ENCODE measurements at places on chromosomes 2 and 18.
A peak's percentile ranks its signal among the peaks of the same experiment; 100 is the strongest.

GRCh38 chr2:217954469-217954868 lies 48.3 kb downstream of the TNS1 start:
- no peak overlapping the region for H3K27ac ChIP-seq
- no peaks in the 10 kb centered on the region for H3K27me3 ChIP-seq
- DNase-seq = peak; percentile 73
- no peaks in the 10 kb centered on the region for H3K36me3 ChIP-seq
- H3K4me3 ChIP-seq = no peak overlapping the region

DNA sequence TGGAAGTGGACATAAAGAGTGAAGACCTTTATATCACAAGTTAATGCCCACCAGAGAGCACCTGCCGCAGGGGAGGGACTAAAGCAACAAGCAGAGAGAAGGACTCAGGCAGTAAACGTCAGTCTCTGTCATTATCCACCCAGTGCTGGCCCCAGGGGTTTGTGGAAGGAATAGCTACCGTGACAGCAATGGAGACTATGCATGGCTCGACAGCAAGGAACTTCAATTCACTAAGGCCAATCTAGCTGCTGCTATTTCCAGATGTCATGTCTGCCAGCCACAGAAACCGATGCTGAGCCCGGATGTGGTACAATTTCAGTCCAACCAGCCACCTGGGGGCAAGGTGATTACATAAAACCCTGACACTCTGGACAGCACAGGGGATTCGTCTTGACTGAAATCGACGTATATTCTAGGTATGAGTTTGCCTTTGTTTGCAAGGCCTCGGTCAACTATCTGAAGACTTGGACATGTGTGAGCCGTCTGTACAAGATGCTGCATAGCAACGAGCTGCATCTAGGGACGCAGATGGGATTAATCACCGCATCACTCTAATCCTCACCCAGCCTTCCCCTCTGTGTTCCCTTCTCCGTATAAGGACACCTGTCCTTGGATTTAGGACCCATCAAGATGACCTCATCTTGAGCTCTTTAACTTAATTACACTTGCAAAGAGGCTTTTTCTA lies 154.1 kb upstream of the SH3BP4 start:
- peaks cover 2% of the 10 kb centered on the region for H3K4me1 ChIP-seq
- no peaks in the 10 kb centered on the region for H3K27me3 ChIP-seq
- no peaks in the 10 kb centered on the region for H3K36me3 ChIP-seq
- H3K4me3 ChIP-seq = no peak overlapping the region
- DNase-seq = peak; percentile 46
- H3K27ac ChIP-seq = no peak overlapping the region

DNA sequence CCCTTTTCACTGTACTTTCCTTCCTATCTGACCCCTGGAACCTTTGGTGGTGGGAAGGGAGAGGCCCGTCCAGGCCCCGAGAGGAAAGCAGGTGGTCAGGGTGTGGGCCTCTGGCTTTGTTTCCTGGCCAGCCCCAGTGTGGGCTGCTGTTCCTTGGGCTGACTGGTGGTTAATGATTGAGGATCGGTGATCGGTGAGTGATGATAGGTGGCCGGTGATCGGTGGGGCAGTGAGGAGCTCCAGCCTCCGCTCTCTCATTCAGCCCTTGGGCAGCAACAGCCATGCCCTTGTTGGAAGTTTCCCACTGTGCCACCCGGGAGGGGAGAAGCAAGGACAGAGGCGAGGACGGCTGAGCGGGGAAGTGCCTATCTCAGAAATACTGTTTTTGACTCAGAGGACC lies 7.3 kb downstream of the ACKR3 start:
- peaks cover 61% of the 10 kb centered on the region for H3K4me1 ChIP-seq
- no peak overlapping the region for H3K4me3 ChIP-seq
- peak overlapping the region; percentile 87 for H3K27ac ChIP-seq

DNA sequence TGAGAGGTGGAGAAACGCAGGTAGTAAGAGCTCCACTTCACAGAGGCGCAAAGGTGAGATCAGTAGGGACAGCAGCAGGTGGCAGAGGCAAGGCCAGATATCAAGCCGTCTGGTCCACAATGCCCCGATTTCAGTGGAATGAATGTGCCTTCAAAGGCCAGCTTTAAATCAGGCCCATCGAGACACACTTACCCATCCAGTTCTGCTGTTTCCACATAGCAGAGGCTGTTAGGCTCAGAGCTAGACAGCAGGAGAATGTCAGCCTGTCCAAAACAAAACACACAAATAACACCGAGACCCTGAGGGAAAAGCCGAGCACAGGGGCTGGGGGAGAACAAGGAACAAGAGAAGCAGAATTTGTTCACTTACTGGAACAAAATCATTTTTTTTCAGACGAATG lies 75.8 kb upstream of the NARS1 start:
- peaks cover 14% of the 10 kb centered on the region for H3K4me1 ChIP-seq
- no peaks in the 10 kb centered on the region for H3K36me3 ChIP-seq

GRCh38 chr2:237980087-237980486 lies 13.3 kb downstream of the UBE2F start:
- H3K4me3 ChIP-seq = no peak overlapping the region
- H3K36me3 ChIP-seq = peaks cover 25% of the 10 kb centered on the region
- H3K4me1 ChIP-seq = no peaks in the 10 kb centered on the region
- no peaks in the 10 kb centered on the region for H3K27me3 ChIP-seq
- DNase-seq = no peak
- H3K27ac ChIP-seq = no peak overlapping the region

DNA sequence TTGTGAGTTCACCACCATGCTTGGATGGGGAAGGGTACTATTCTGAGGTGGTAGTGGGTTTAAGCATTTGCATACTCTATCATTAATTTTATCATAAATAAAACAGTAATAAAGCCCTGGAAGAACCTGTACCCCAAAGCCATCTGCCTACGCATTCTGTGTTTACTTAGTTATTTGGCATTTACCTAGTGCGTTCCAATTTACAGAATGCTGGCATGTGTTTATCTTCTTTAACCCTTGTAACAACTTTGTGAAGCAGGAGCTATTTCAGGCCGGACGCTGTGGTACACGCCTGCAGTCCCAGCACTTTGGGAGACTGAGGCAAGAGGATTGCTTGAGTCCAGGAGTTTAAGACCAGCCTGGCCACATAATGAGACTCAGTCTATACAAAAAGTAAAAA lies 17.8 kb upstream of the ODC1 start:
- no peaks in the 10 kb centered on the region for H3K36me3 ChIP-seq
- H3K27me3 ChIP-seq = no peaks in the 10 kb centered on the region
- peaks cover 3% of the 10 kb centered on the region for H3K4me1 ChIP-seq
- DNase-seq = no peak

DNA sequence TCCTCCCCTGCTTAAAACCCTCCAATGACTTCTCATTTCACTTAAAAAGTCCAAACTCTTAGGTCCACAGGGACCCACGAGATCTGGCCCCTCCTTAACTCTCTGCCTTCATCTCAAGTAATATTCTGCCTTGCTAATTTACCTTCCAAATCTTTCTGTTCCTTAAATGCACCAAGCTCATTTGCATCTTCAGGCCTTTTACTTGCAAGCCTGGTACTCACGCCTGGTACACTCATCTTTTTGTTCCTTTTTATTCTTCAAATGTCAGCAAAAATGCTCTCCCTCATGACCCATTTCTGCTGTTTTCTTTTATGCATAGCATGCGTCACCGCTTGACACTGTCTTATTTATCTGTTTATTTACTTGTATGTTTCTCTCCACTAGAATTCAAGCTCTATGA lies 2.7 kb upstream of the WIPF1 start:
- peaks cover 6% of the 10 kb centered on the region for H3K36me3 ChIP-seq
- no peak for DNase-seq
- H3K4me1 ChIP-seq = peaks cover 11% of the 10 kb centered on the region

- H3K27ac ChIP-seq = no peak overlapping the region
- no peaks in the 10 kb centered on the region for H3K36me3 ChIP-seq
These were observed 77.4 kb downstream of the INHBB start for GRCh38 chr2:120423167-120423943.

DNA sequence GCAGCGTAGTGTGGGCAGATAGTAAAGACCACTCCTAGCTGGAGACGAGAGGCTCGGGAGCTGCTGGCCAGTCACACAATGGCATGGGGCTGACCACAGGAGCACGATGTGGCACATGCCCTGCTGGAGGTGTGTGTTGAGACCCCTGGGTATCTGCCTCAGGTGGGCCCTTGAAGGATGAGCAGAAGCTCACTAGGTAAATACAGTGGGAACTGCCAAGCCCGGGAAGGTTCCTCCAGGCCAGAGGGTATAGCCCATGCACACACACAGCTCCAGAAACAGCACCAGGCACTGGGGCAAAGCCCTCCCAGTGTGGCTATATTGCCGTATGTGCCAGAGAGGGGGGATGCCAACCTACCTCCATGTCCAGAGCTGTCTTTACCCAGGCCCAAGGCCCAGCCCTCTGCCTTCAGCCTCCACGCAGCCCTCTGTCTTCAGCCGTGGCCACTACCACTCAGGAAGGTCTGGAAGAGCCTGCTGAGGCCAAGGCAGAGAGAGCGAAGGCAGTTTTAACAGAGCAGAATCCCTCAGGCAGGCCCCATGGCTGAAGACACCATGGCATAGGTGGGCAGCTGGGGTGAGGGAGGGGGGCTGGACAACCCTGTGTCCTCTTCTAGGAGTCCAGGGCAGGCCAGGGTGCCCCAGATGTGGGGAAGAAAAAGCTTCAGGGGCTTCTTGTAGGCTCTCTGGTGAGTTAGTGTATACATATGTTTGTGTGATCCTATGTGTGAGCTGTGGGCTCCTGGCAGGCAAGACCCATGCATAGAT lies 7.0 kb upstream of the ARID5A start:
- no peak for DNase-seq
- no peaks in the 10 kb centered on the region for H3K36me3 ChIP-seq
- H3K27ac ChIP-seq = no peak overlapping the region
- no peak overlapping the region for H3K4me3 ChIP-seq

GRCh38 chr2:176494949-176495353 lies 225.7 kb downstream of the MTX2 start:
- no peak overlapping the region for H3K27ac ChIP-seq
- no peak for DNase-seq
- no peaks in the 10 kb centered on the region for H3K36me3 ChIP-seq

DNA sequence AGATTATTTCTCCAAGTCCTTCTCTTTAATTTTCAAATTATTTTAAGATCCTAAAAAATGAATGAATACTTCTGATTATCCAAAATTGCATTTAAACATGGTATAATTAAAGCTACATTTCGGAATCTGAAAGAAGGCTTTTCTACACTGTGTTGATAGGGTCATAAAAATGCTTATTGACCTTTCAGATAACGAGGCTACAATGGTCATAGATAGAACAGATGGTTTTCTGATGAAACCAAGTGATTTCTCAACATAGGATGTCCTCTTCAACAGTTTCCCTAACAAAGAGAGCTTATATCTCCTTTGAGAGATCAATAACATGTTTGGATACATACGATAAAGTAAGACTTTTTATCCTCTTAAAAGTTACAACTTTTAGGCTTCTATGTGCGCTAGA lies 201.1 kb downstream of the PTH2R start:
- no peak overlapping the region for H3K27ac ChIP-seq
- H3K27me3 ChIP-seq = no peaks in the 10 kb centered on the region
- H3K36me3 ChIP-seq = no peaks in the 10 kb centered on the region
- no peaks in the 10 kb centered on the region for H3K4me1 ChIP-seq

- H3K27ac ChIP-seq = no peak overlapping the region
- H3K27me3 ChIP-seq = no peaks in the 10 kb centered on the region
- no peak for DNase-seq
- H3K36me3 ChIP-seq = no peaks in the 10 kb centered on the region
- no peak overlapping the region for H3K4me3 ChIP-seq
These were observed 237.4 kb upstream of the ACVR2A start for GRCh38 chr2:147607379-147607778.

GRCh38 chr18:3450012-3450798 lies at the start of gene TGIF1:
Gene TGIF1, plus strand, starts transcription at chr18:3450172. Its CDS starts 318 bp downstream, at chr18:3450490.
- peaks cover 6% of the 10 kb centered on the region for H3K36me3 ChIP-seq
- H3K4me3 ChIP-seq = peak within 1 kb of the TSS; percentile 93
- H3K27me3 ChIP-seq = no peaks in the 10 kb centered on the region
- peak within 1 kb of the TSS; percentile 99 for H3K27ac ChIP-seq
- peak; percentile 83 for DNase-seq

DNA sequence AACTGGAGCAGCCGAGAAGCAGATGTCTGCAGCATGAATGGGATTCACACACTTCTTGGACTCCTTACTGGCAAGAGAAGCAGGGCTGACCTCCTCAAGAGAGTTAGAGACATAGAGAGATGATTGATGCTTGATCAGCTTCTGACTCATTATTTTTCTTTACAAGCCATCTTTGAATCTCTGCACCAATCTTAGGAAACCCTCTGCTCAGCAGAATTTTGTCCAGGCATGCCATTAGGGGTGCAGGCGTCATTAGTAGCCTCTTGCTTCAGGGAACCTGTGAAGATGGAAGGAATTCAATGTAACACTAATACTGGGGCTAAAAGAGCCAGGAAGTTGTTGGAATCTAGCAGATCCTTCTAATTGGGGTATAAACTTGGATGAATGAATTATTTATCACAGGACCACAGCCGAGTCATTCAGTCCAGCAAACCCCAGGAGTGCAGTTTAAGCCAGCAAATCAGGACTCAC lies 151.8 kb downstream of the MGAT5 start:
- no peaks in the 10 kb centered on the region for H3K36me3 ChIP-seq
- no peak for DNase-seq
- H3K27me3 ChIP-seq = no peaks in the 10 kb centered on the region
- H3K27ac ChIP-seq = no peak overlapping the region
- no peaks in the 10 kb centered on the region for H3K4me1 ChIP-seq

DNA sequence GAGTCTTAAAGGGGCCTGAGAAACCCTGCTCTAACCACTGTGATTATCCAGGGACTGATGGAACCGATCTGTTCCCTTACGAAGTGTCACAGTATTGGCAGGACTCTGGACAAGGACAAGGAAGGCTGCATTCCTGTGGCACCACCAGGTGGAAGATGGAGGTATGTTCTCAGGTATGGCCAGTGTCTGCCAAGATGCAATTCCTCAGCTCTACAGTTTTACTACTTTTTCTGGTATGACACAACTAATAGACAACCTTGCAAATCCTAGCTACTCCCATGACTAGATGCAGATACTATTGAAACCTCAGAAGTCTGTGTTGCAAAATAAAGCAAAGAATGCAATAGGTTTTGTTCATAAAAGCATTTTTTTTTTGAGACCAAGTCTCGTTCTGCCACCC lies 14.6 kb downstream of the RAB31 start:
- no peak overlapping the region for H3K27ac ChIP-seq
- H3K27me3 ChIP-seq = no peaks in the 10 kb centered on the region
- H3K4me1 ChIP-seq = peaks cover 10% of the 10 kb centered on the region
- peak; percentile 75 for DNase-seq

- no peaks in the 10 kb centered on the region for H3K27me3 ChIP-seq
- H3K4me3 ChIP-seq = no peak overlapping the region
- DNase-seq = no peak
- no peak overlapping the region for H3K27ac ChIP-seq
These were observed 124.2 kb downstream of the NEDD4L start for GRCh38 chr18:58168221-58168620.

DNA sequence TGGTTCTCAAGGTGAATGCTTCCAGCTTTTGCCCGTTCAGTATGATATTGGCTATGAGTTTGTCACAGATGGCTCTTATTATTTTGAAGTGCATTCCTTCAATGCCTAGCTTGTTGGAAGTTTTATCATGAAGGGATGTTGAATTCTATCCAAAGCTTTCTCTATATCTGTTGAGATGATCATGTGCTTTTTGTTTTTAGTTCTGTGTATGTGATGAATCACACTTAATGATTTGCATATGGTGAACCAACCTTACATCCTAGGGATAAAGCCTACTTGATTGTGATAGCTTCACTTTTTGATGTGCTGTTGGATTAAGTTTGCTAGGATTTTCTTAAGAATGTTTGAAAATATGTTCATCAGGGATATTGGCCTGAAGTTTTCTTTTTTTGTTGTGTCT lies 112.1 kb downstream of the MBD2 start:
- H3K4me3 ChIP-seq = no peak overlapping the region
- H3K27me3 ChIP-seq = no peaks in the 10 kb centered on the region
- no peak overlapping the region for H3K27ac ChIP-seq
- DNase-seq = no peak

GRCh38 chr2:9770308-9771100 lies 72.8 kb upstream of the TAF1B start:
- no peak overlapping the region for H3K27ac ChIP-seq
- H3K4me3 ChIP-seq = no peak overlapping the region
- H3K27me3 ChIP-seq = no peaks in the 10 kb centered on the region
- DNase-seq = peak; percentile 88
- H3K36me3 ChIP-seq = no peaks in the 10 kb centered on the region

Data from trophoblast cell (in vitro differentiated cells and primary cell).